ENCODE measurements at places on chromosomes 1 and 21.

DNA sequence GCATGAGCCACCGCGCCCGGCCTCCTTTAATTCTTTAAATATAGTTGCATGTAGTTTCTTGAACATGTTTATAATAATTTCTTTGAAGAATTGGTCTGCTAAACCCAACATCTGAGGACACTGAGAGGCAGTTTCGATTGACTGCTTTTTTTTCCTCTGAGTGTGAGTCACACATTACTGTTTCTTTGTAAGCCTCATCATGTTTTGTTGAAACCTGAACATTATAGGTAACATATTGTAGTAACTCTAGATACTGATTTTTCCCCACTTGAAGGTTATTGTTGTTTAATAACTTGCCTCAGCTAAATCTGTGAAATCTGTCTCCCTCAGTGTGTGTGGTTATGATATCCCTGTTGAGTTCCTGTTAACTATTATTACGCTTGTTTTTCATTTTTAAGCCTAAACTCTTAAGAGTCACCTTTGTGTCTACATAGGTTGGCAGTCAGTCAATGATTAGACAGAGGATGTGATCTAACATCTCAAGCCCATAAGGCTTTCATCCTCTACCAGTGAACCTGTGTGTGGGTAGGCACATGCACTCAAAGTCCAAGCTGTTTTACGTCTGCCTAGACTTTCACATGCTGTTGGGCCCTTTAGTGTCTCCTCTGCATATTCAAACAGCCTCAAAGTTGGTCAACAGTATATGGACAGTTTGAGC, 155.5 kb downstream of the KCNH1 start:
- no peak for DNase-seq

DNA sequence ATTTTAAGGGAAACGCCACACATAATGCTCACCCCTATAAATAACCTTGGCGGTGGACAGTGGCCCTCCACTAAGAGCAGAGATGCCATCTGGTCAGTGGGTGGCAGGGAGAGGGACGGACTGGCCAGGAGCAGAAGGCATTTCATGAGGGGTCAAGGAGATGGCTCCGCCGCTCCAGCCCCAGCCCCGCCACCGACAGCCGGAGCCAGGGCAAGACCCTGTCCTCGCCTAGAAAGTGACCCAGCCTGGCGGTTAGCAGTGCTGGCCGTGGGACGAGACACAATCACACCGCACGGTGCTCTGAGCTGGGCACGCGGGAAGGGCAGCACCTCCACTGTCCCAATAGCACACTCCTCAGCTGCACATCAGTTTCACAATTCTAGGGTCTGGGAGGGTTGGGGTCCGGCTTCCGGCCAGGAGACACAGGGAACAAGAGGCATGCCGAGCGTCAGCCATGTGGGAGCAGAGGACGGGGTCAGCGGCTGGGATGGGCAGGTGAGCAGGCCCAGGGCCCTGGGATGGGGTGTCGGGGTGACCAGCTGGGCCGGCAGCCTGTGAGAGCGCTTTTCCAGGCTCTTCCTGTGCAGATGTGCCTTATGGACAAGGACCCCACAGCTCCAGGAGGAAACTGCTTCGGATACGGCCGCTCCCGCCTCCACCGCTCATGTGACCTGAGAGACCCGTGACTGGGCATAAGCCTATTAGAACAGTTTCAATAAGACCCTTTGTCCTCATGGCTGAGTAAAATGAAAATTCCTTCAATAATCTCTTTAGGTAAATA, 5.7 kb downstream of the SLC19A1 start:
- DNase-seq = no peak

DNA sequence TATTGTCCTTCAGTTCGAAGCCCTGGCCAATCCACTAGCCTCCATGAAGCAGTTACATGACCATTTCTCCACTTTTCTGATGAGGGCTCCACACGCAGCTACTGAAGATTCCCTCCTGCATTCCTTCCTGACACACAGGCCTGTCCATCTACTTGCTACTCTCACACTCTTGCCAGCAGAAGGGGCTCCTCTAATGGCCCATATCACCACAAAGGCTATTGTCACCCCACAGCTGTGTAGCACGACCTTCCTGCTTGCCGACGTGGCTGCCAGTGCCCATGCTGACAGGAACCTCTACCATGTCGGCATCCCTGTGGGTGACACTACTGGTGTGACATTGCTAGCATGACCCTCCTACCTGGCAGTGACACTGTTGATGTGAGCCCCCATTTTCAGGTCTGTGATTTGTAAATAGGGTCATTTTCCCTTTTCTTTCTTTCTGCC, 1528.6 kb upstream of the TPTE start:
- DNase-seq = no peak

DNA sequence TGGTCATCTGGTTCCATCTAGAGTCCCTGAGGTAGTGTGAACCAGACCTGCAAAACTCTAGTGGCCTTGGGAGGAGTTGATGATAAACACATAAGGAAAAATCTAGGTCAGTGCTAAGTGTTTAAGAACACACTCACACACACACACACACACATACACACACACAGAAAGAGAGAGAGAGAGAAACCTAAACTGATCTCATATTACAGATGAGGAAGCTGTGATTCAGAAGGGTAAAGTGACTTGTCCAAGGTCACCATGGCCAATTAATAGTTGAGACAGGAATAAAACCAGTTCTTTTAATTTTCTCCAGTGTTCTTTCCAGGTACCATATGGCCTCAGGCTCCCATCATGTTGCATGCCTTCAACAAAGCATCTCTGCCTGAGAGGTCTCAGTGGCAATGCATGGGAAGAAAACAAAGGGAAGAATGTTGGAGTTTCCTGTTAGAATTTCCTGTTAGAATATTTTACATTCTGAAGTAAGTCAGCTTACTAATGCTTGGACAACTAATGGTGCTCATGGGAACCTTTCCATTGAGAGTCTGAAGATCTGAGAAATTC, 77.3 kb upstream of the TSPAN2 start:
- DNase-seq = no peak

DNA sequence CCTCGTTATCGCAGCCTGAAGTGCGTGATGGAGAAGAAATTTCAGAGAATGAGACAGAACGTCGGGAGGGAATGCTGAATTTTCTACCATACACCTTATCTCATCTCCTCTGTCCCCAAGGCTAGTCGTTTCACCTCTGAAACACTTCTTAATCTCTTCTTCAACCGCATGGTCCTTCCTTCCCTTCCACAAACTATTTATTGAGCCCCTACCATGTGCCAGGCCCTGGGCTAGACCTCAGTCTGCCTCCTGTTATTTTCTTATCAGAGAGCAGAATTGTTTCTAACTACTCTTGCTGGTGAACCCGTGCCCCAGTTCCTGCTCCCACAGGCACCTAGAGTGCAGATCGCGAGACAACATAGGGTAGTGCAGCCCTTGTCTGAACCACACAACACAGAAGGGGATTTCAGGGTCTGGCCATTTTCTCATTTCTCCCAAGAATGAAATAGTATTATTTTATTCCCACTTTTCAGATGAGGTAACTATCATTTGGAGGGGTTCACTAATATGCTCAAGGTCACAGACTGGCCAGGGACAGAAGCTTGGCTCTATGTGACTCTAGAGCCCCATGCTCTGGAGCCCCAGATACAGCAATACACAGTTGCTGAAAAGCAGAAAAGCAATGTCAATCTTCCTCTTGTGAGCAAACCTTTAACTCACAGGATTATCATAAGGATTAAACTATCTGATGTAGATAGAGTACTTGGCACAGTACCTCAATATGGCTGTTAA, 598 bp upstream of the ADIPOR1 start:
- DNase-seq = no peak

DNA sequence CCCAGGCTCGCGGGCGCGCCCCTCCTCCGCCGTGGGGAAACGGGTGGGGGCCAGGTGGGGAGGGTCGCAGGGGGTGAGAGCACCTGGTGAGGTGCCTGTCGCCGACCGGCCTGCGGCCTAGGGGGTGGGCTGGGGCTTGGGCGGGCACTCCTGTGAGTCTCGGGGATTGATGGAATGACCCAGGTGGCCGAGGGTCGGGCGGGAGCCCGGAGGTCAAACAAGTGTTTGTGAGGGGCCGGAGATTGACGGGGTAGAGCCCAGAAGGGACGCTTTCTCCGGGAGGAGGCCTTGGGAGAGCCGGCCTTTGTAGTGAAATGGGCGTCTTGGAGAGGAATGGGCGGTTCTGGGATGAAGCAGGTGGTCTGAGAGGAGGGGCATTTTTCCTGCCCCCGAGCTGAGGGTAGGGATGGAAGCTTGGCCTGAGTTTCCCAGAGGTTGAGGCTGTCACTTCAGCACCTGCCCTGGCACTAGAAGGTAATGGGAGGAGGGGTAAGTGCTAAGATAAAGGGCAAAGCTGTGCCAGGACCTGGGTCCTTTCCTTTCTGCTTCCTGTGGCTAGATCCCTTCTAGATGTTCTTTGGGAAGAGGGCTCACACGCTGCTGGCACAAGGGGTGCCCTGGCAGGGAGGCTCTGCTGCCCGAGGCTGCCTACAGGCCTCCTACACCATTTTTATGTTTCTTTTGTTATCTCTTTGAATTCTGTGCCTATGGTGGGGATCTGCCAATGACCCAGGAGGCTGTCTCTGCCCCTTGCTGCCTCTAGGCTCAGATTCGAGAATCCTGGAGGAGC, 56.1 kb downstream of the NDUFS5 start:
- no peak for DNase-seq

- DNase-seq = no peak
Measured at GRCh38 chr1:147892731-147893214, 9.8 kb upstream of the GJA8 start.

GRCh38 chr21:32483293-32483595, 70.7 kb downstream of the EVA1C start:
- no peak for DNase-seq

GRCh38 chr1:93669369-93669768, 12.3 kb downstream of the BCAR3 start:
- no peak for DNase-seq

DNA sequence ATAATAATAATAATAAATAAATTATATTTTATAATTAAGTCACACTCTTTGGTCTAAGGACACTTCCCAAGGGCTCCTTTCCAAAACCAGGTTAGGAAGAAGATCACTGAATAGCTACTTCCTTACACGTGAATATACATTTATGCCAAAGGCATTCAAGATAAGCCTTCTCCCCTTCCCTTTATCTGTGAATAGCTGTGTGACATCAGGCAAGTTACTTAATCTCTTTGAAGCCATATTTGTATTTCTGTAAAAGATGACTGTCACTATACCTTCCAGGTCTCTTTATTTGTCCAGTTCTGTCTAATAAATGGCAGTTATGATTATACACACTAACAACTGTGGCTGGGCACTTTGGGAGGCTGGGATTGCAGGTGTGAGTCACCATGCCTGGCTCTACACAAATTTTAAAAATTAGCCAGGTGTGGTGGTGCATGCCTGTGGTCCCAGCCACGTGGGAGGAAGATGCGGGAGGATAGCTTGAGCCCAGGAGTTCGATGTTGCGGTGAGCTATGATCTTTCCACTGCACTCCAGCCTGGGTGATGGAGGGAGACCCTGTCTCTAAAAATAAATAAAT, 5.5 kb upstream of the RNF11 start:
- DNase-seq = no peak

- DNase-seq = no peak
Measured at GRCh38 chr1:26032656-26033357, 11.2 kb downstream of the EXTL1 start.

- DNase-seq = no peak
Measured at GRCh38 chr1:204814166-204814884, 56.3 kb upstream of the NFASC start.

- no peak for DNase-seq
Measured at GRCh38 chr1:162943622-162944021, 82.6 kb upstream of the CCDC190 start.

GRCh38 chr1:164707868-164708331, 148.9 kb downstream of the PBX1 start:
- DNase-seq = no peak

- DNase-seq = no peak
Measured at GRCh38 chr21:37357691-37358090, 8.9 kb upstream of the DYRK1A start.

DNA sequence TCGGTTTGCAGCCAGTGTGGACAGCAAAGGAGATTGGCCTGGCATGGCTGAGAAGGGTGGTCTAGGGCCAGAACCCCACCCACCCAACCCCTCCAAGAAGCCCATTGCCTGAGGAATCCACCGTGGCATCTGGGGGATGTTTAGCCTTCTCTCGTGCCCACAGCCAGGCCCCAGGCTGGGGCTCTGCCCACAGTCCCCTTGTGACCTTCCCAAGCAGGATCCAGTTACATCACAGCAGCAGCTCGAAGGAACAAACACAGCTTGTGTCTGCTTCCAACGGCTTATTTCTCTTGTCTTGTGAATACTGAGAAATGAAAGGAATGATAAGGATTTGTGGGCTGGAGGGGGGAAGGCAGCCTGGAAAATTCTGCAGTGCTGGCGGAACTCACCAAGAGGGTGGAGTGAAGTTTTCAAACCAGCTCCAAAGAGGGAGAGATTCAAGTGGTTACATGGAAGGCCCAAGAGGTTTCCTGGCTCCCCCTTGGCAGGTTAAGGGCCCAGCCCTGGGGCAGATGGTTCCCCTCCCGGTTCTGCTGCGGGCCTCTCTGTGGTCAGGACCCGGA, 61.6 kb downstream of the DHRS3 start:
- no peak for DNase-seq

DNA sequence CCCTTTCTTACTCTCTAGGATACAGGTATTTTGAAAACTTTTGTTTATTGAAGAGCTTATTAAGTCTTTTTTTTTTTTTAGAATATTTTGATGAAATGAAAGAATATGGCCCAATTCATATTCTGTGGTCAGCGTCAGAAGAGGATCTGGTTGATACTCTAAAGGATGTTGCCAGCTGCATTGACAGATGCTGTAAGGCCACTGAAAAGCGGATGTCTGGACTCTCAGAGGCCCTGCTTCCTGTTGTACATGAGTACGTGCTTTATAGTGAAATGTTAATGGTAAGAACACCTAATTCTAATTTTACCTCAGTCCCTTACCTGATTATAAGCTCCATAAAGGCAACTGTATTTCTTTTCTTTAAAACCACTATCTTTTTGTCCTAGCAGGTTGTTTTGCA, 37.1 kb downstream of the SNX7 start:
- no peak for DNase-seq

DNA sequence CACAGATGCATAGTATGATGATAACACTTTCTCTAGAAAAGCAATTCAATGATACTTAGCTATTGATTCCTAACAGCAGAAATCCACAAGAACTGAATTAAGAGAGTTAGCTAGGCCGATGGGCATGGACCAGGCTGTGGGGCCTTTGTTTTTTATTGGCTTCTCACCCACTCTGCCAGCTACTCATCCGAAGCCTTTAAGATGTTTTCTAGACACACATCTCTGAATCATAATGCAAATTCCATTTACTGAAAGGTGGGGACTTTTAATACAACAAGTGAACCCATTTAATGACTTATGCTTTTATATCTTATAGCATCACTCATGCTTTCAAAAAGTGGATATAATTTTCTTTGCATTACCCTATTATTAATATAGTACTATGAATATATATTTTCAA, 170.2 kb downstream of the RUNX1 start:
- DNase-seq = no peak

GRCh38 chr1:54716299-54717047, 812 bp downstream of the TTC4 start:
- DNase-seq = no peak

- DNase-seq = no peak
Measured at GRCh38 chr1:152954436-152954835, 7.4 kb downstream of the SPRR5 start.

- DNase-seq = no peak
Measured at GRCh38 chr1:25550683-25551310, 7.4 kb downstream of the LDLRAP1 start.

GRCh38 chr21:42236693-42237092, 17.8 kb downstream of the ABCG1 start:
- DNase-seq = no peak
